ENCODE measurements at places on chromosomes 4 and X.
A peak's percentile ranks its signal among the peaks of the same experiment; 100 is the strongest.

GRCh38 chrX:149453906-149454822 lies 50.9 kb downstream of the IDS start:
- no peak for DNase-seq

GRCh38 chrX:151488677-151489076 lies 74.8 kb upstream of the PASD1 start:
- DNase-seq, result peak; percentile 3

DNA sequence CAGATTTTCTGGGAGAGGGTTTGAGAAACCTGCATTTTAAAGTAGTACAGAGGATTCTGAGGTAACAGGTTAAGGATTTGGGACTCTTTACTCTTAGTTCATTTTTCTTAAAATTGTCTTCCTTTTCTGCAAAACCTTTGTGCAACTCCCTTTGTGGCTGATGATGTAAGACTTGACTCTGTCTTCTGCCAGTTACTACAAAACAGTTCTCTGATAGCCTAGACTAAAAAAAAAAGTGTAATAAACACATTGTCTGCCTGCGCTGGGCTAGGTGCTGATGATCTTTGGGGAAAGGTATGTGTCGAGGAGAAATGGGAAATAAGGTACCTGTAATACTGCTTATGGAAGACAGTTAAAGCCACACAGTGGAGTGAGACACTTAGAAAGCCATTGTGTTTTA lies 28.7 kb downstream of the IL13RA1 start:
- DNase-seq, result no peak

DNA sequence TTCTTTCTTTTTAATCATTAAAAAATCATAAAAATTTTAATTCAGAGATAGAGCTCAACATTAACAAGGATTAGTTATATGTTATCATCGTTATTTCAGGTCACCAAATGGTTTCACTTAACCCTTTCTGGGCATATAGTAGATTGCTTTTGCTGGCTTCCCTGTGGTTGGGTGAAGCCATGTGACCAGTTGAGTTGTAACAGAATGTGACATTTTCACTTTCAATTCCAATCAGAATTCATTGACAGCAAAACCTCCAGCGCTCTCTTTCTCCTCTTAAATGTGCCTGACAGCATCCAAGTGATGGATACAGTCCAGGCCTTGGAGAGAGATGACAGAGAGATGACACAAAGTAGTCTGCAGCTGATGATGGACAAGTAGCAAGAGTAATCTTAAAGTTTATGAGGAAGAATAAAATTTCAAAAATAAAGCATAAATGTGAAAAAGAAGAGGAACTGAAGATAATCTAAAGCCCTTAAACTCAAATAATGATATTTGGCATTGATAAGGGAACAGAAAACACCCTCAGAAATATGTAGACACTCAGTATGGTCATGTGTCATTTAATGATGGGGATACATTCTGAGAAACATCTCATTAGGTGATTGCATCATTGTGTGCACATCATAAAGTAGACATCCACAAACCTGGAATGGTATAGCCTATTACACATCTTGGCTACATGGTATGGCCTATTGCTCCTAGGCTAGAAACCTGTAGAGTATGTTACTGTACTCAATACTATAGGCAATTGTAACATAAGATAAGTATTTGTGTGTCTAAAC lies 92.3 kb upstream of the QRFPR start:
- no peak for DNase-seq

DNA sequence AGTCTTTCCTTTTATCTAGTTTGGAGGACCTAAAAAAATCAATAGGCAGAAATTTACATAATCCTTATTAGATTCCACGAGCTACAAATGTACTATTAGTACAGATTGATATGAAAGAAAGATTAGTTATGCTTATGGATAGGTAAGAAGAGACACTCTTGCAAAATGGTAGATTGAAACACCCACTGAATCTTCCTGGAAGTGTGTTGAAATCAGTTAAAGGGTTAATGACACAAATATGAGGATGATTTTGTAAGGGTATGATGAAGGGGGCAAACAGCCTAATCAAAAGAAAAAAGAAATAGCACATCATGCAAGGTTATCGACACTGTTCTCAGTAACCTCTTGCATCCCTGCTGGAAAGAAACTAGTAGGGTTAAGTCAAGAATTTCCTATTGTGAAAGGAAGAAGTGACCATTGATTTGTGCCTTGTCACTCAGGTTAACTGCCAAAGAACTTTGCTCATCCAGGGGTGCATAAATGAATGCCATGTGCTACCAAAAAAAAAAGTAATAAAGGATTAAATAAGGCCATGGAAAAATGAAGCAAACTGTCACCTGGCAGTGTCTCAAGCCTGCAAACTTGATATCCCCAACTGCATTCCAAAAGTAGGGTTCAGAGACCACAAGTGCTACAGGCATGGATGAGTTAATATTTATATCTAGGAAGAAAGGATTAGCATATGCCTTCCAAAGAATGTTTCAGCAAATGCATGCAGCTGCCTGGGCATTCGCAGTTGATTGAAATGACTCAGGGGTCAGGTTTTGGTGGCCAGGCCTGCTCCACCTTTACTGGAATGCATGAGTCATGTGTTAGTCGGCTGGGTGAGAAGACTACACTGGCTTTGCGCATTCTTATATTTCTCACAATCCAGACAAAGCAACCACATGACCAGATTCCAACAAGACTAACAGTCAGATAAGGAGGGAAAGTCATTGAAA lies 78.3 kb upstream of the ATXN3L start:
- DNase-seq, result no peak

GRCh38 chr4:104532677-104533076 lies 38.0 kb upstream of the CXXC4 start:
- no peak for DNase-seq

DNA sequence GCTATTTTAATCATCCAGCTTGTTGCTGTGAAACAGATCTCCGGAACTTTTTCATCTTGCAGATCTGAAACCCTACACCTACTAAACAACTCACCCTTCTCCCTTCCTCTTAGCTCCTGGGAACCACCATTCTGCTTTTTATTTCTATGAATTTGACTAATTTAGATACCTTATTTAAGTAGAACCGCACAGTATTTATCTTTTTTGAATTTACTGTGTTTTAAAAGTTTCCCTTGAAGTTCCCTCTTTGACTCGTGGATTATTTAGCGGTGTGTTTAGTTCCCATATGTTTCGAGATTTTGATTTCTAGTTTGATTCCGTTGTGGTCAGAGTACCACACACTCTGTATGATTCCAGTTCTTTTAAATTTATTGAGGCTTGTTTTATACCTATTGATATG lies 44.6 kb downstream of the EIF2S3 start:
- DNase-seq, result no peak

DNA sequence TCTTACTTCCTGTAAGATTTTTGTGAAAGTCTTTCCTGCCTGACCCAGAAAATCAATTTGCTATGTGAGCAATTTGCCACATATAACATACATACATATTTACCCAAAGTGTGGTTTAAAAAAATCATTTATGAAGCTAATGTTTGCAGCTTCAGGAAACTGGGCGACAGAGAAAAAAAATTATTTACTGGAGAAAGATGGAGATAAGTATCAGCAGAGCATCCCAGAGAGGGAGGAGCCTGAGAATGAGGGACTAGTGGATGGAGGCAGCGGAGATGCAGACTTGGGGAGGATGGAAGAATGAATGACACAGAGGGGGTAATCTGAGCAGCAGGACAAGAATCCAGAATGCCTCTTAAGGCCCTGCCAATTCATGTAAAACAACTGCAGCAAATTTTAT lies 975 bp upstream of the GYPA start:
- no peak for DNase-seq

DNA sequence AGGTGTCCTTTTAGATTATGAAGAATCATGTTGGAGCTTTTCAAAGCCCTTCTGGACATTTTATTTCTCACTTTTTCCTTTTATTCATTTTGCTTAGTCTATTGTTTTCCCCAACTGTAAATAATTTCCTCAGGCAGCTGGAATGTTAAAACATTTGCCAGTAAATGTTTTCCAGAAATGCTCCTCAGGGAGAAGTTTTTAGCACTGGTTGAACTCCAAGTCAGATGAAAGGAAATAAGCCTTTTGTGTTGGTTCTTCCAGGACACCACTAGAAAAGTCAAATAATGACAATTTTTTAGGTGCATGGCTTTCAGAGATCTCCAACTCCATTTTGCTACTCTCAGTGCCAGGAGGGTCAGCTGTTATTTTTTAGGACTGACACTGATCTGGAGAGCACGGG lies 127.9 kb downstream of the IL13RA2 start:
- DNase-seq, result no peak

DNA sequence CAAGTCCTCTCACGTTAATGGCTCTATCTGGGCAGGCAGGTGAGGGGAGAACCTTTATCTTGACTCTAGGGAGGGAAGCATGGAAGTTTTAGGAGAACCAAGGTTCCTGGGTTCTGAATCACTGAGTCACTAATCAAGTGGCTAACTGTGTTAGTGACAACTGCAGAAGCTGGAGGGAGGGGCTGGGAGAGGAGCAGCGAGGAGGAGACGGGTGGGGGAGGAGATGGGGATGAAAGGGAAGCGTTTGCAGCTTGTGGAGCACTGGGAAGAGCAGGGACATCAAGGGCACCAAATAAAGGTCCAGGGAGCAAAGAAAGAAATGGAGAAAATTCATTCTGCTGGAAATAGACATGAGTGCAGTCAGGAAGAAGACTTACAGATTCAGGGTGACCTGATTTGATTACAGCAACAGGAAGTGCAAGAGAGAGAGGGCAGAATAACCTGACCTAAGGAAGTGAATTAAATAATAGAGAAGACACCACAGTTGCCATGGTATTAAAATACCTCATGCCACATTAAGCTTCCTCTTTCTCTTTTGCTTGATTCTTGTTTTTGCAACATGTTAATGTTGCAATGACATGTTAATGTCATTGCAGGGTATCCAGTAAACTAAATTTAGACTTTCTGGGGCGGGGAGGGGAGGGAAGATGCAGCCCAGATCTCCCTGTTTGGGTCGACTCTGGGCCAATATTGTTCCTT lies 4.5 kb upstream of the SETD7 start:
- no peak for DNase-seq

GRCh38 chrX:71225676-71226075 lies 2.7 kb downstream of the GJB1 start:
- no peak for DNase-seq

GRCh38 chrX:37370499-37371141 lies 21.5 kb downstream of the PRRG1 start:
- DNase-seq, result no peak

Measured in NCI-H1105 (cell line).